Activated CD4-positive, alpha-beta T cell treated with anti-CD3 and anti-CD28 coated beads, Interleukin-2, amount 10 ng/mL, durations not matched to agents 24 days and 14 days (primary cell): ENCODE measurements at places on chromosomes 5 and 9. TPM values are rescaled to one million over a fixed set of nuclear protein-coding genes. Genes with fewer than 3 reads are reported as not detected.
A peak's percentile ranks its signal among the peaks of the same experiment; 100 is the strongest.

Gene PTCH1
- 4.2 and 5.0 TPM in 2 replicates for total RNA-seq

Gene FOXD4L4
- total RNA-seq, result not detected in 2 replicates

Gene PRELID2
- total RNA-seq, result 3.1 and 3.6 TPM in 2 replicates

Gene JAKMIP2
- 1.2 and 1.6 TPM in 2 replicates for total RNA-seq

Gene NTNG2
- 1.6 and 1.7 TPM in 2 replicates for total RNA-seq

Gene GFI1B
- not detected in 2 replicates for total RNA-seq

DNA sequence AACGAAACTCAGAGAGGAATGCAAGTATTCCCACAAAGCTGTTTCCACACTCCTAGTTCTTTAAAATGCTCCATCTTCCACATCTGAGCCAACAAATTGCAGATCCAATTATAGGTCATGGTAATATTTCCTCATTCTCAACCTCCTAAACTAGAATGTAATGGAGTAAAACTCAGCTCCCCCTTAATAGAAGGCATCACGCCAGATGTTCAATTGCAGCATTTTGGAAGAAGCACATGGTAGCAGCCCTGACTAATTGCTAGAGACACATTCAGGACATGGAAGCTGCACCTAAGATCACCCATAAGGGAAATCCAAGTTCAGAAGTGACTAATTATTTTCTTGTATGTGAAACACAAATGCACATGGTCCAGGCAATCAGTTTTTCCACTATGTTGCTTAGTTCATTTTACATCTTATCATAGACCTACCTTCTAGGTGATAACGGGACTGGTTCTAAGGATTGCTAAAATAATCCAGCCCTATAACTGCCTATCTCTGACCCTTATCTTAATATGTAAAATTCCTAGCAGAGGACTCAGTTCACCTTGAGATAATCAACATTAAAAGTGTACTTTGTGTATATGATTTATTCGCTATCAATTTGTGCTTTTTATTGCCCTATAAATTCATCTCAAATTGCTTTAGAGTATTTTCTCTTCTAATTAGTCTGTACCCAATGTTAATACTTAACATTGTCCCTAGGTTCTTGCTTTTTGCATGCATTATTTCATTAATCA is 75.1 kb downstream of the GABRB2 start:
- no peaks in the 10 kb centered on the region for H3K27me3 ChIP-seq
- H3K27ac ChIP-seq, result no peak overlapping the region
- no peaks in the 10 kb centered on the region for H3K36me3 ChIP-seq
- no peaks in the 10 kb centered on the region for H3K4me1 ChIP-seq
- no peak for DNase-seq

DNA sequence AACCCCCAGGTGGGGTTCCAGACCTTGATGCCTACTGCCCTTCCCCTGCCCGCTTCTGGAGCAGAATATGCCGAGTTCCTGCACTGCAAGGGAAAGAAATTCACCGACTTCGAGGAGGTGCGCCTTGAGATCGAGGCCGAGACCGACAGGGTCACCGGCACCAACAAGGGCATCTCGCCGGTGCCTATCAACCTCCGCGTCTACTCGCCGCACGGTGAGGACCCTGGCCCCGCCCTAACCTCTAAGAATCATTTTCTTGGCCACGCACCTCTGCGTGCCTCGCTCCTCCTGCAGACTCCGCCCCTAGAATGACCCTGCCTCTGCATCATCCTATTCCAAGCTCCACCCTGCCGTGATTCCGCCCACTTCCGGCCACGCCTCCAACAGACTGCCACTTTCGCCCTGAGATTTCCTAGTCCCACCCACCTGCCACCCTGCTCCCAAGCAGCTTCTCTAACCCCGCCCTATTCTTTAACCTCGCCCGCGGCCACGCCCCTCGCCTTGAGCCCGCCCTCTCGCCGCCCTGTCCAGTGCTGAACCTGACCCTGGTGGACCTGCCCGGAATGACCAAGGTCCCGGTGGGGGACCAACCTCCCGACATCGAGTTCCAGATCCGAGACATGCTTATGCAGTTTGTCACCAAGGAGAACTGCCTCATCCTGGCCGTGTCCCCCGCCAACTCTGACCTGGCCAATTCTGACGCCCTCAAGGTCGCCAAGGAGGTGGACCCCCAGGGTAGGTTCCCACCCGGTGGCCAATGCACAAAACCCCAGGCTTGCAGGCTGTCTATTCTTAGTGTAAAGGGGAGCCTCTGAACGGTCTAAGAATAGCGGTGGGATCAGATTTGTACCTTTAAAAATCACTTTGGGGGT is 15.6 kb downstream of the DNM1 start:
- peak overlapping the region; percentile 82 for H3K4me3 ChIP-seq
- H3K27ac ChIP-seq, result peak overlapping the region; percentile 78
- DNase-seq, result peak; percentile 99
- H3K27me3 ChIP-seq, result peaks cover 6% of the 10 kb centered on the region

DNA sequence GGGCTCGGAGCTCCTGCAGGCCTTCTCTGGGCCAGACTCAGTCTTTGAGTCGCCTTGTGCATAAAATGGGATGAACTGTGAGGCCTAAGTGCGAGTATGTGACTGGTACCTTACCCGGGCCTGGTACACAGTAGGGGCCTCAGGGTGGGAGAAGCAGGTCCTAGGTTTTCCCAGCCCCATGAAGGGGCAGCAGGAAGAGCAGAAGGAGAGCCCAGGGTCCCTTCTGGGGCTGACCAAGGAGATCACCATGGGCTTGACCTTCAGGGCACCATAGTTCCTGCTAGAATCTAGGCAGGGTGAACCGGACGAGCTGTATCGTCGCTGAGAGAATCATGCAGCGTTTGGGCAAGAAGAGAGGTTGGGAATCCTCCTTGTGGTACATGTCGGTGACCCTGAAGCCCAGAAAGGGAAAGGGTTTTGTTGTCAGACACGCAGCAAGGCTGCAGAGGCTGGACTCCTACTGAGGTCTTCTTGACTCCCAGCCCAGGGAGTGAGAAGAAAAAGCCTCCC is 373 bp upstream of the PHYKPL start:
- H3K27me3 ChIP-seq, result no peaks in the 10 kb centered on the region
- no peak for DNase-seq
- peak overlapping the region; percentile 83 for H3K27ac ChIP-seq
- peaks cover 51% of the 10 kb centered on the region for H3K4me1 ChIP-seq
- peak overlapping the region; percentile 91 for H3K4me3 ChIP-seq

GRCh38 chr9:115941561-115942315 is 211.9 kb upstream of the PAPPA start:
- no peaks in the 10 kb centered on the region for H3K27me3 ChIP-seq
- H3K36me3 ChIP-seq, result no peaks in the 10 kb centered on the region
- no peak overlapping the region for H3K4me3 ChIP-seq
- H3K27ac ChIP-seq, result no peak overlapping the region
- DNase-seq, result no peak

DNA sequence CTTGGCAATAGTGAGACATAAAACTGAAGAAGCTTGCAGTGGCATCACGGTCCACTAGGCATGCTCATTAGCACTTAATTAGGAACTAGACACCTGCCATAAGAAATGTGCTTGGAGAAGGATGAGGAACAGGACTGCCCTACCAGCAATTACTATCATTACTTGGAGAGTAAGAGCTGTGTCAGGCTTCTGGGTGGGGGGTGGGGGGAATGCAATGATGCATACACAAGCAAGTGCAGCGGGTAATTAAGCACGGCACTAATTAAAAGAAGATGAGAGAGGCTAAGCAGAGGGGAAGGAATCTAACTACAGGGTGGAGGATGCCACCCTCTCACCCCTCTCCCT is 53.1 kb downstream of the TLE1 start:
- no peaks in the 10 kb centered on the region for H3K36me3 ChIP-seq
- no peak overlapping the region for H3K4me3 ChIP-seq
- H3K27ac ChIP-seq, result no peak overlapping the region
- H3K27me3 ChIP-seq, result no peaks in the 10 kb centered on the region

DNA sequence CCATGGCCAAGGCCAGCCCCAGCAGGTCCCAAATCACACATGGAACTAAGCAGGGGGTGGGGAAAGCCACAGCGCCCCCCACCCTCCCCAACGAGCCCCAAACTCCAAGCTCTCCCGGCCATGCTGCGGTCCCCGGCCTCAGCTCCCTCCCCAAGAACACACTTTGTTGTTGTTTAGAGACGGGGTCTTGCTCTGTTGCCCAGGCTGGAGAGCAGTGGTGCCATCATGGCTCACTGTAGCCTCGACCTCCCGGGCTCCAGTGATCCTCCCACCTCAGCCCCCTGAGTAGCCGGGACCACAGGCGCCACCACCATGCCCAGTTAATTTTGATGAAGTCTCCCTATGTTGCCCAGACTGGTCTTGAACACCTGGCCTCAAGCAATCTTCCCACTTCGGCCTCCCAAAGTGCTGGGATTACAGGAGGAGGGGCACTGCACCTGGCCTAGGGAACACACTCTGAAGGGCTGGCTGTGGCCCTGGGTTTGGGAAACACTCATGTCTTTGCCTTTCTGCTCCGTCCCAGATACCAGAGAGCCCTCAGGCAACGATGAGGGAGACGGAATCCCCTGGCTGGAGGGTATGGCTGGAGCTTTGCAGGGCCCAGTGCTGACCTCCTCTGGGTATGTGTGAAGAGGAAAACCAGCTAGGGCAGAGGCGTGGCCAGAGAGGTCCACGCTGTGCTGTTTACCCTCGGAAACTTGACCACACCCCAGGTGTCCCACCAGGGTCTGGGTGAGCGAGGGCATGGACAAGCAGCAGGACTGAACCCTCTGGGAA is 53.2 kb upstream of the UBAC1 start:
- no peak for DNase-seq
- H3K4me3 ChIP-seq, result no peak overlapping the region
- H3K27ac ChIP-seq, result no peak overlapping the region
- no peaks in the 10 kb centered on the region for H3K36me3 ChIP-seq
- H3K27me3 ChIP-seq, result no peaks in the 10 kb centered on the region

- H3K36me3 ChIP-seq, result no peaks in the 10 kb centered on the region
- peaks cover 16% of the 10 kb centered on the region for H3K27me3 ChIP-seq
- no peak overlapping the region for H3K4me3 ChIP-seq
- H3K4me1 ChIP-seq, result peaks cover 4% of the 10 kb centered on the region
- no peak for DNase-seq
Measured at GRCh38 chr9:36551910-36552309, 20.8 kb upstream of the MELK start.

DNA sequence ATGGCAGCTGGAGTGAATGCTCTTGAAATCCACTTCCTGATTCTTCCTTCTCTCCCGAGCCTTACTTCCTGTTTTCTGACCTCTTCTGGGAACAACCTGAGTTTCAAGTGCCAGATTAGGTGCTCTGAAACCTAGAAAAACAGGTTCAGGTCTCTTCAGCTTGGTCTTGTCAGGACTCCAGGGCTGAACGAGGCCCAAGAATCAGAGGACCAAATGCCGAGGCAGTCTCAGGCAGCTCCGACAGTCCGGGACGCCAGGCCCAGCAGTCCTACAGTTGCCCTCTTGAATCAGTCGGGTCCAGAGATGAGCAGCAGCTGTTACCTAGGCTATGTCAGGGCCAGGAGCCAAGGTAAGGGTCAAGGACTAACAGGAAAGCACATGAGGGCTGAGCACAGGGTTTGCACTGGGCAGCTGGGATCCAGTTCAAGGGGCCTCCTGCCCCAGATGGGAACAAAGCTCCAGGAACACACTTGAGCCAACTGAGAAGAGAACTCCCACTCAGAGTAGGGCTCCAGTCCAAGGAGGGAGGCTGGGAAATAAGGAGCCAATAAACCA is 38.3 kb upstream of the ADRA1B start:
- H3K4me3 ChIP-seq, result no peak overlapping the region
- H3K27ac ChIP-seq, result no peak overlapping the region
- H3K36me3 ChIP-seq, result no peaks in the 10 kb centered on the region
- no peaks in the 10 kb centered on the region for H3K4me1 ChIP-seq

- H3K27me3 ChIP-seq, result no peaks in the 10 kb centered on the region
- peaks cover 7% of the 10 kb centered on the region for H3K4me1 ChIP-seq
- H3K36me3 ChIP-seq, result peaks cover 60% of the 10 kb centered on the region
- H3K27ac ChIP-seq, result no peak overlapping the region
- no peak overlapping the region for H3K4me3 ChIP-seq
- no peak for DNase-seq
Measured at GRCh38 chr9:100317706-100318105, 35.0 kb downstream of the TEX10 start.

DNA sequence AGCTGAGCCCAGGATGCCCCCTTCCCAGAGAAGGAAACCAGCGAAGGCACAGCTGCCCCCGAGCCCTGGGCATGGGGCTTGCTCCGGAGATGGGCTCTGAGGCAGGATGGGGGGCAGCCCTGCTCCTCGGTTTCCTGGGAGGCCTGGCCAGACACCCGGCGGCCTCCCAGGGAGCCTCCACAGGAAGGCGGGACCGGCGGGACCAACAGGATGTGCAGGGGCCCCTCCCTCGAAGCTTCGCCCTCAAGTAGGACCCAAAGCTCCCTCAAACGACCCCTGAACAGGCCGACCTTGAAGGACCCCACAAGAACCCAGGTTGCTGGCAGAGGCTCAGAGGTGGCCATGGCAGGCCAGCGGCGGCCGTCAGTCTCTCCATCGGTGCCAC is 11.7 kb downstream of the EXD3 start:
- no peak for DNase-seq
- peaks cover 8% of the 10 kb centered on the region for H3K4me1 ChIP-seq
- no peak overlapping the region for H3K4me3 ChIP-seq
- H3K27me3 ChIP-seq, result no peaks in the 10 kb centered on the region

DNA sequence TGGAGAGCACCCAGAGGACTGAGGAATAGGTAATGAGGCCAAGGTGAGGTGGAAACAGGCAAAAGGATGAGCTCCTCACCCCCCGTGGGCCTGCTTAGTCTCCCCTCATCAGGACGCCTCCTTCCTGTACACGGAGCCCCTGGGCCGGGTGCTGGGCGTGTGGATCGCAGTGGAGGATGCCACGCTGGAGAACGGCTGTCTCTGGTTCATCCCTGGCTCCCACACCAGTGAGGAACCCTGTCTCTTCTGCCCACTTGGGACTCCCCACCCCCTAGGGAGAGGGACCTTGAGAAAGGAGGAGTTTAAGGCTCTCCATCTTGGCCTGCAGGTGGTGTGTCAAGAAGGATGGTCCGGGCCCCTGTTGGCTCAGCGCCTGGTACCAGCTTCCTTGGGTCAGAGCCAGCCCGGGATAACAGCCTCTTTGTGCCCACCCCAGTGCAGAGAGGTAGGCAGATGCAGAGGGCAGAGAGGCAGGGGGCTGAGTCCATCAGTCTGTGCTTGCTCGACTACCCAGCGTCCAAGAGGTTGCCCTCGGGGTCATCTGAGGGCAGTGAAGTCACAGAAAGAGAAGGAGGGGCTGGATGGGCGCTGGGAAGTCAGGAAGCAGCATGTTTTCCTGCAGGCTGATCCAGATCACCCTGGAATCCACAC is 7.0 kb downstream of the DOLK start:
- no peak overlapping the region for H3K4me3 ChIP-seq
- H3K36me3 ChIP-seq, result peaks cover 1% of the 10 kb centered on the region
- H3K27me3 ChIP-seq, result no peaks in the 10 kb centered on the region
- no peak for DNase-seq
- H3K4me1 ChIP-seq, result peaks cover 2% of the 10 kb centered on the region
- no peak overlapping the region for H3K27ac ChIP-seq

DNA sequence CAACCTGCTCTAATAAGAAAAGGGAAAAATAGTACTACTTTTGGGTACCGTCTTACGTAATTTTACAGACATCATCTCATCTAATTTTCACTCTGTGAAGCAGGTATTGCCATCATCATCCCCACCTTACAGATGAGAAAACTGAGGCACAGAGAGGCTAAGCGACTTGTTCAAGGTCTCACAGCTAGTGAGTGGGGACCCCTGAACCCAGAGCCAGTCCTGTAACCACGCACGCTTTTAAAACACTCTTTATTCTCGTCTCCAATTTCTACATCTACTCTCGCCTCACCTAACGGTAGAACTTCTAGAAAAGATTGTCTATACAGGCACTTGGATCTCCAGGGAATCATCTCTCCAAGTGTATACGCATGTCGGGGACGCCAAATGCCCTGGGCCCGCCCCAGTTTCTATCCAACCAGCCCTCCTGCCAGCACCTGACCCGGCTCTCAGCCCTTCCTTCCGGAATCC is 1.5 kb upstream of the TRAF1 start:
- H3K4me3 ChIP-seq, result peak overlapping the region; percentile 93
- peaks cover 72% of the 10 kb centered on the region for H3K4me1 ChIP-seq
- no peak for DNase-seq
